ENCODE measurements at places on chromosomes 11 and 22. TPM values are rescaled to one million over a fixed set of nuclear protein-coding genes. Genes with fewer than 3 reads are reported as not detected.

ZNF280A gene
- total RNA-seq, result not detected

CDHR5 gene
- under 0.01 TPM for total RNA-seq

RTN4R gene
- 13.0 TPM for total RNA-seq

P2RY6 gene
- total RNA-seq, result 1.3 TPM

MFRP gene
- not detected for total RNA-seq
